SJSA1 (cell line): ENCODE measurements at places on chromosomes 2 and 18. TPM values are rescaled to one million over a fixed set of nuclear protein-coding genes. Genes with fewer than 3 reads are reported as not detected.
A peak's percentile ranks its signal among the peaks of the same experiment; 100 is the strongest.

Gene CAPN14
- 0.41 TPM in 1 of 2 replicates, not detected in the other for total RNA-seq

- H3K4me1 ChIP-seq = no peaks in the 10 kb centered on the region
- H3K27ac ChIP-seq = no peak overlapping the region
- DNase-seq = no peak
- H3K27me3 ChIP-seq = no peaks in the 10 kb centered on the region
- no peak overlapping the region for H3K4me3 ChIP-seq
Observed at GRCh38 chr2:99602476-99602875, 112.7 kb upstream of the REV1 start.

Gene KCNJ3
- total RNA-seq = not detected in 2 replicates

GRCh38 chr2:171227066-171227782, 66.5 kb upstream of the TLK1 start:
- H3K36me3 ChIP-seq = no peaks in the 10 kb centered on the region
- H3K4me3 ChIP-seq = no peak overlapping the region
- peaks cover 35% of the 10 kb centered on the region for H3K4me1 ChIP-seq
- H3K27ac ChIP-seq = peak overlapping the region; percentile 25

- no peak overlapping the region for H3K4me3 ChIP-seq
- H3K36me3 ChIP-seq = peaks cover 11% of the 10 kb centered on the region
- peaks cover 13% of the 10 kb centered on the region; the same call in 1 of the 2 replicates for H3K4me1 ChIP-seq
- no peak overlapping the region for H3K27ac ChIP-seq
Observed at GRCh38 chr2:100418406-100418962, 1.0 kb upstream of the CHST10 start.

DNA sequence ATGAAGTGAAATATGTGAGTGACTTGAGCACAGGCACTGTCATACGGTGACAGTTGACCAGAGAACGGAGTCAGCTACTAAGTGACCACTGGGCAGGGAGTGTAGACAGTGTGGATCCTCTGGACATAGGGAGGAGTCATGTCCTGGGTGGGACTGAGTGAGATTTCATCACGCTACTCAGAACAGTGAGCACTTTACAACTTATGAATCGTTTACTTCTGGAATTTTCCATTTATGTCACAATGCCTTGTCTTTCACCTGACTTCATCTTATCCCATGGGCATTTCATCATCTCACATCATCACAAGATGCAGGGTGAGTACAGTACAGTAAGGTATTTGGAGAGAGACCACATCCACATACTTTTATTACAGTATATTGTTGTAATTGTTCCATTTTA, 29.0 kb downstream of the PTPRM start:
- no peak overlapping the region for H3K27ac ChIP-seq
- DNase-seq = no peak
- H3K36me3 ChIP-seq = no peaks in the 10 kb centered on the region

- no peaks in the 10 kb centered on the region for H3K27me3 ChIP-seq
- H3K4me3 ChIP-seq = no peak overlapping the region
- no peak overlapping the region for H3K27ac ChIP-seq
Observed at GRCh38 chr2:200613692-200614091, 27.9 kb downstream of the AOX1 start.

- H3K27ac ChIP-seq = no peak overlapping the region
- H3K4me3 ChIP-seq = no peak overlapping the region
- H3K36me3 ChIP-seq = no peaks in the 10 kb centered on the region
- peaks cover 13% of the 10 kb centered on the region; the same call in 1 of the 2 replicates for H3K27me3 ChIP-seq
- DNase-seq = no peak
Observed at GRCh38 chr2:159894145-159894838, 96.3 kb upstream of the CD302 start.
